ENCODE measurements at places on chromosomes 7 and 10.

- DNase-seq: no peak
Measured at GRCh38 chr7:68420342-68421192, 1177.7 kb upstream of the AUTS2 start.

GRCh38 chr7:33065981-33066380 is 3.4 kb upstream of the NT5C3A start:
- no peak for DNase-seq

GRCh38 chr10:91593366-91593765 is 39.5 kb downstream of the PPP1R3C start:
- DNase-seq: no peak

- DNase-seq: no peak
Measured at GRCh38 chr10:72263613-72264241, 10.0 kb upstream of the DDIT4 start.

- DNase-seq: no peak
Measured at GRCh38 chr7:112511451-112512202, 30.8 kb downstream of the LSMEM1 start.

- DNase-seq: no peak
Measured at GRCh38 chr7:157028199-157028903, 17.9 kb upstream of the MNX1 start.

- DNase-seq: no peak
Measured at GRCh38 chr7:50304129-50304910, at the start of gene IKZF1. TSS of gene IKZF1 (plus strand) at chr7:50304716. CDS start at chr7:50319062, 14,346 bp downstream.

DNA sequence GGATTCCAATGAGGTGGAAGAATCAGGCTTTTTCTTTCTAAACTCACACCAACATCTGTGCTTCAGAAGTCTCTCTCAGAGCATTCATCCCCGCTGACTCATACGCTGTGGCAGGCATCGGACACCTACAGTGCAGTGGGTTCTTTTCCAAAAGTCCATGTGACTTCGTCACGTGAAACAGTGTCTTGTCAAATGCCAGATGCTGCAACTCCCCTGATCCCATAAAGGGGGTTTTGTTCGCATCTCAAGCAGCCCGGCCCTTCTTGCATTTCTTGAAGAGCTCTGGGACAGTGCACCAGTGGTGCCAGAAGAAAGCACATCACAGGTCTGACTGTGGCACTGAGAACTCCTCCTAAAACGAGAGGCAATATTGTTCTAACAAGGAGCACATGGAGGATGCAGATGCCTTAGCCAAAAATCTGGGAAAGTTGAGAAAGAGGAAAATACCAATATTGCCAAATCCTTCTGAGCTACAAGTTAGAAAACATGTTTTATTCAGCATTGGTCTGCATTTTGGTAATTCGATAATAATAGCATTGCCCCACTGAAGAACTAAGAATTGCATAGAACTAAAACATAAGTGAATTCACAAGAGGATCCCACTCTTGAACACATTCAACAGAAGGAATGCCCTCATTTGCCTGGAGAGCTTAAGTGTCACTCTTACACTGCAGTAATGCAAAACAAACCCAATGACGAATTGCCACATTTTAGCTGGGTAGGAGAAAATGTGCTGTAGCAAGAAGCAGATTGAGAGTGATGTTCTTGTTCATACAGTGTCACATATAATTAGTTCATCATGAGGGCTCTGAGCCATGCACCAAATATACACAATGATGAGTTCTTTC is 204.4 kb downstream of the CXCL12 start:
- DNase-seq: no peak

DNA sequence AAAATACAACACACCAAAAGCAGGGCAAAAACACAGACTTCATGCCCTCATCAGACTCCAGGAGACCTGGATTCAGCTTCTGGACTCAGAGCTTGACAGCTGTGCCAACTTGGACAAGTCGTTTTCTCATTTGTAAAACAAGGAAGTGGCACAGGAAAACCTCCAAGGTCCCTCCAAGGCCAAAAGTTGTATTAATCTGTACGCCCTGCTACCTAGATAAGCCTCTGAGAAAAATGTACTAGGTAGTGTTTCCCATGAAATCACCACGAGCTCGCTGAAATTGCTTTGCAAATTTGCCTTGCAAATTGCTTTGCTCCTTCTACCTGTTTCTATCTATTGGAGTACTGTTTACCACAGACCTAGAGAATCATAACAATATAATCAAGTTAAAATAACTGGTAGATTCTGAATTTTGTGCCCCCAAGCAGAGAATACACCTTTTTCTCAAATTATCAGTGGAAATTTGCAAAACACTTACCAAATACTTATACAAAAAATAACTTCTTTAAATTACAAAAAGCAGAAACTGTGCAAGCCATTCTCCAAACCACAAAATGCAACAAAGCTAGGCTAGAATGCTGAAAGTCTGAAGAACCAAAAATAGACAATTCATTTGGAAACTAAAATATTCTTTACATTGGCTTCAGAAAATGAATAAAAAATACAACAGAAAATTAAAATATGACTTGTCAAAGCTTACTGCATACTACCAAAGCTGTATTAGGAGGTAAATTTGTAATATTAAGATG is 158.1 kb upstream of the CHST15 start:
- no peak for DNase-seq

- DNase-seq: no peak
Measured at GRCh38 chr10:3166496-3167290, 5.9 kb downstream of the PITRM1 start.

- DNase-seq: no peak
Measured at GRCh38 chr10:46283580-46284285, 3.1 kb upstream of the ANTXRL start.

GRCh38 chr7:138196971-138197896 is 121.0 kb downstream of the AKR1D1 start:
- DNase-seq: no peak

DNA sequence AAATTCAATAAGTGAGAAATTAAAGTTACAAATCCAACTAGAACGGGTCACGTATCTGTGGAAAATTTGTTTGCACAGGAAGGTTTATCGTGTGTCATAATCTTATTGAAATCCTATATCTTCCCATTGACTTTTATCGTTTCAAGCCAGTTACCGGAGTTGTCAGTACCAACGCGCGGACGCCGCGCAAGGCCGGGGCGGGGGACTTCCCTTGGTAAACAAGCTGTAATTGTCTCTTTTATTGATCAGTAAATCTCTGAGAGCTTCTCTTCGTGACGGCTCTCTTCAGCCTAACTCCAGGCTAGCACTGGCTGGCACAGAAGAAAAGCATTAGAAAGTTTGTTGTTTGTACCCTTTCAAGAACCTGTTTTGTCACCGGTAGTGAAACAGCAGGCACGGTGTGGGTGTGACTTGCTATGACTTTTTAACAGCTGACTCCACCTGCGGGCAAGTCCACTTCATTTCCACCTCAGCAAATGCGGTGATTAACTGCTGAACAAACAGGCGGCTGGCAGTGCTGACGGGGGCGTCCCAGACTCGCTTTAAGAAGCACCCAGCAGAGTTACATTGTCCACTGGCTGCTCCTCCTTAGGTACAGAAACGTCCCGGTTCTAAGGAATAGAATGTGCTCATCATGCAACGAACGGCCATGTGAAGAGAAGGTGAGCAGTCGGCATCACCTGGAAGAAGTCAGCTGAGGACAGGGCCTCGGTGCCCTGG is 215.8 kb downstream of the MAD1L1 start:
- no peak for DNase-seq

- DNase-seq: no peak
Measured at GRCh38 chr10:97922022-97922758, 72.5 kb downstream of the GOLGA7B start.

DNA sequence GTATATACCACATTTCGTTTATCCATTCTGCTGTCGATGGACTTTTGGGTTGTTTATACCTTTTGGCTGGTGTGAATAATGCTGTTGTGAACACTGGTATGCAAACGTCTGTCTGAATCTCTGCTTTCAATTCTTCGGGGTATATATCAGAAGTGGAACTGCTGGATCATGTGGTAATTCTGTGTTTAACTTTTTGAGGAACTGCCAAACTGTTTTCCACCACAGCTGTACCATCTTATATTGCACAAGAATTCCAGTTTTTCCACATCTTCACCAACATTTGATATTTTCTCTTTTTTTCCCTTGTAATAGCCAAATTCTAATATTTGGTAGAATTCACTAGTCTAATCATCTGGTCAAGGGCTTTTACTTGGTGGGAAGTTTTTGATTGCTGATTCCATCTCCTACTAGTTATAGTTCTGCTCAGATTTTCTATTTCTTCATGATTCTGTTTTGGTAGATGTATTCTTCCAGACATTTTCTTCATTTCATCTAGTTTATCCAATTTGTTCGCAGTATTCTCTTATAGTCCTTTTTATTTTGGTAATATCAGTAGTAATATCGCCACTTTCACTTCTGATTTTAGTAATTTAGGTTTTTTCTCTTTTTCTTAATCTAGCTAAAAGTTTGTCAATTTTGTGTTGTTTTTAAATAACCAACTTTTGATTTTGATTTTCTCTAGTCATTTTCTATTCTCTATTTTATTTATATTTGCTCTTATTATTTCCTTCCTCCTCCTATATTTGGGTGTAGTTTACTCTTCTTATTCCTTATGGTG is 271.2 kb downstream of the ZEB1 start:
- no peak for DNase-seq

GRCh38 chr7:14228341-14228740 is 238.9 kb upstream of the ETV1 start:
- DNase-seq: no peak

- no peak for DNase-seq
Measured at GRCh38 chr7:139709485-139709884, 68.3 kb downstream of the HIPK2 start.

GRCh38 chr10:70461397-70462348 is 16.9 kb upstream of the PALD1 start:
- no peak for DNase-seq

DNA sequence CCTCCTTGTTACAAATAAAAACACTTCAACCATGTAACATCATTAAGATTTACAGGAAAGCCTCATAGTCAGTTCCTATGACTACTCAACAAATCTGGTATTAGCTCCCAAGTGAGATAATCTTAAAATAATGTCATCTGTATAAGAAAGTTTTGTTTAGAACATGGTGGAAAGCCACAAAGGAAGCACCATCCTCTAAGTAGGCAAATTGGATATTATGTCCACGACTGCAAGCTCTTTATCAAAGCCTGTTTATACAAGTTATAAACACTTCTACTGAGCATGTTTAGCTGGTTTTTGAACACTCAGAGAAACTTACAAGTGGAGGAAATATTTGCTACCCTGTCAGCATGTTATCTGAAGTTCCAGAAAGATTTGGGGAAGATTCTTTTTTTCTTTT is 349.8 kb downstream of the ARL4A start:
- DNase-seq: no peak

- no peak for DNase-seq
Measured at GRCh38 chr10:124733571-124734245, 10.5 kb downstream of the FAM53B start.

- DNase-seq: no peak
Measured at GRCh38 chr10:1202343-1202742, 146.2 kb downstream of the WDR37 start.

DNA sequence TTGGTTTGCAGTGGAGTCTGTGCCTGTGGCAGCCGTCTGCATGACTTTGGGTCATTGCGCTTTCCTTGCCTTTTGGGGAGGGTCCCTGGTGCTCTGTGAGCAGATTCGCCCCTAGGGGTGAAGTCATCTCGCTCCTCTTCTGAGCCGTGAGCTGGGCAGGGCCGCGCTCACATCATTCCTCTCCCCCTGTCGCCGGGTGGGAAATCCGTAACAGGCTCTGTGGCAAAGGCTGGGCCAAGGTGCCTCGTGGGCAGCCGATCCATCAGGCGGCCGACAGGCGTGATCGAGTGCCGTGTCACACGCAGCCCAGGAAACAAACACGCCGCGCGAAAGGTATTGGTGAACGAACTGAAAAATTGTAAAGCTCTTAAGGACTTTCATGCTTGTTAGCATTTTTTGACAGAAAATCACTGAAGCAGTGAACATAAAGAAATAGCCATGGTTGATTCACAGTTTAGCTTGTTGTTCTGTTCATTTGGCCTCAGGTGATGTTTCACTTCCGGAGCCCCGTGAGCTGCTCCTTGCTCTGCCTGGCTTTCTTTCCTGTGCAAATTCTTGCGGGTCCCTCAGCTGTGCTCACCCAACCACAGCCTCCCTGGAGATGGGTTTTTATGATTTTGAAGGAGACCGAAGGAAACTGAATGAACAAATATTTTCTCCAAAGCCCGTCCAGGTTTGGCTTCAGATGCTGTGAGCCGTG is 122.1 kb downstream of the NKX6-2 start:
- no peak for DNase-seq

GRCh38 chr10:23368816-23369640 is 24.4 kb upstream of the C10orf67 start:
- DNase-seq: no peak

GRCh38 chr10:4648999-4649398 is 177.0 kb upstream of the AKR1E2 start:
- DNase-seq: no peak

DNA sequence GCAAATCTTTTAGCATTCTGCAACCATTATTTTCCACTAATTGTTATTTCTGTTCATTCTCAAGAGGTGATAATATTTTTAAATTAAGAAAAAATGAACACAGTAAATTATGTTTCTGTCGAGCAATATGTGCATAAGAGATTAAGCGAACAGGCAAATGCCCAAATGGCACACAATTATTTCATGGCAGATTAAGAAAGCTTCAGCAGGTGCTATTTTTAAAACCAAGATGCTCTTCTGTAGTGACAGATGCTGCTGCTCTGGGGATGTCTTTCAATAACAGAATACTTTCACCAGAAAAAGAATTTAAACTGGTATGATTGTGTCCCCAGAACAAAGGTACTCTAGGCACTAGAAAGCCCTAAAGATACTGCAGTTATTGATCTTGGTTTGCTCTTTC is 412.7 kb upstream of the SORCS1 start:
- DNase-seq: no peak

DNA sequence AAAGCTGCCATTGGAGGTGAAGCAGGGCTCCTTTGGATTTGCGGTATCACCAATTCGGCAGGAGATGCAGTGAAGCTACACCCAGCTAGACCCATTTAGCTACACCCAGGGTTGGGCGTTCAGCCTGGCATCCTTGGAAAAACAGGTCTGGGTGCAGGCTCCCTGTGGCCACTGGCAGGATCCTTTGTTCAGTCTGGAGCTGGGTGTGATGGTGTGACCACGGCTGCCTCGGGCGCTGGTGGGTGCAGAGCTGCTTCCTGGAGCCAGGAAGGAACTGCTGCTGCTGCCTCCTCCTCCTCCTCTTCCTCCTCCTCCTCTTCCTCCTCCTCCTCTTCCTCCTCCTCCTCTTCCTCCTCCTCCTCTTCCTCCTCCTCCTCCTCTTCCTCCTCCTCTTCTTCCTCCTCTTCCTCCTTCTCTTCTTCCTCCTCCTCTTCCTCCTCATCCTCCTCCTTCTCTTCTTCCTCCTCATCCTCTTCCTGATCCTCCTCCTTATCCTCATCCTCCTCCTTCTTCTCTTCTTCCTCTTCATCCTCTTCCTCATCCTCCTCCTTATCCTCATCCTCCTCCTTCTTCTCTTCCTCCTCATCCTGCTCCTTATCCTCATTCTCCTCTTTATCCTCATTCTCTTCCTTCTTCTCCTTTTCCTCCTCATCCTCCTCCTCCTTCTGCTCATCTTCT is 84.0 kb downstream of the GRK5 start:
- no peak for DNase-seq

All from kidney capillary endothelial cell (primary cell).